Left colon (tissue), 2 donors: ENCODE measurements at places on chromosomes 5 and 9. TPM values are rescaled to one million over a fixed set of nuclear protein-coding genes. Genes with fewer than 3 reads are reported as not detected.

GRCh38 chr5:101103874-101104273 is 200.8 kb upstream of the ST8SIA4 start:
- no peak for DNase-seq

GRCh38 chr5:42749020-42749419 is 7.6 kb upstream of the CCDC152 start:
- no peak for DNase-seq

DNA sequence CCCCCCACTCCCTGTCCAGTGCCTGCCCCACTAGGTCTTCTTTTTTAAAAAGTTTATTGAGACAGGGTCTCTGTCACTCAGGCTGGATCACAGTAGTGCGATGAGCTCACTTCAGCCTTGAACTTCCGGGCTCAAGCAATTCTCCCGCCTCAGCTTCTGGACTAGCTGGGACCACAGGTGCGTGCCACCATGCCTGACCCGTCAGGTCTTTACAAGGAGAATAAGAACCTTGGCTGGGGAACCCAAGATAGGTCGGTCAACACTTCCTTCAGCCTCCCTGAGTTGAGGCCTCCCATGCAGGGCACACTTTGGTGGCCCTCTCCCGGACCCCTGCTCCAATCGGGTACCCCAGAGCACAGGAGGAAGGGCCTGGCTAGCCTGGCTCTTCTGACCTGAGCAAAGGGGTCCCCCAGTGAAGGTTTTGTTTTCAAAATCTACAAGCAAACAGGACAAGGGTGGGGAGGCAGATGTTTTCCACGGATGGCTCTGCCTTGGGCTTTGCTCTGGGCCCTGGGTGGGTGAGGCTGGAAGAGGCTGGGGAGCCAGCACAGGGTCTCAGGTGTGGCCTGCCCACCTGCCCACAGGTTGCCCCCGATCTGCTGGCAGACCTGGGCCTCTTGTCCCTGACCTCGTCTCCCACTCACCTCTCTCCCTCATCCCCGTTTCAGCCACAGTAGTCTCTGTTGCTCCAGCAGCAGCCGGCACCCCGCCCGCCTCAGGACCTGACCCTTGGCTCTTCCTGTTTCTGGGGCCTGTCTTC is 108.7 kb upstream of the PHYKPL start:
- no peak for DNase-seq

DNA sequence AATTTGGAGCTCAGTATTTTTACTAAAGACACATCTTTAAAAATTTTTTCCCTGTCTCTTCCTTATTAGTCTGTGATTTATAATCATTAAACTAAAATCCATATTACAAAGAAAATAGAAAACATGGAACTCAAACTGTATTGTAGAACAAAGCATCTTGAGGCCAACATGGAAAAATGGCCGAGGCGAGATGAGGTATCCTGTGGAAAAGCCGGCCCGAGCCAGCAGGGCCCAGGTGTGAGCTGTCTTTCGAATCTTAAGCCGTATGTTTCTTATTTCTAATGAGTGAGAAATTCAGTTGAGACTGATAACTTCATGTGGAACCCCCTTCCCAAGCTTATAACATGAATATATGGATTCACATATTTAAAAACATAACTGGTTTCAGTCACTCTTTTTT is 170.4 kb upstream of the OTULINL start:
- no peak for DNase-seq

CFAP157 gene
- not detected for total RNA-seq

SPATA31C1 gene
- total RNA-seq: not detected
